ENCODE measurements at places on chromosomes 2 and 18.

DNA sequence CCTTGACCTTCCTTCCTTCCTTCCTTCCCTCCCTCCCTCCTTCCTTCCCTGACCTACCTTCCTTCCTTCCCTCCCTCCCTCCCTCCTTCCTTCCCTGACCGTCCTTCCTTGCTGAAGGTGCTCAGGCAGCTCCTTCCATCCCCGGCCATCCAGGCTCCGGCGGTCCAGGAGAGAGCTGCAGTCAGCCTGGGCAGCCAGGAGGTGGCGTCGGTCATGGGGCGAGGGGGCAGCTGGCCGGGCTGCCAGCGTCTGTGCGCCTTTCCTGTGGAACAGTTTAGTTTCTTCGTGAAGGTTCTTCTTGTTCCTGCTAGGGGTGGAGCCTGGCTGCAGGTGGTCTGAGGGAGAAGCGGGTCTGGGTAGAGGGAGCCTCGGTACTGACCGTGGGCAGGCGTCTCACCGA lies 15.7 kb downstream of the GPR35 start:
- DNase-seq = no peak

- DNase-seq = no peak
These were observed 64.8 kb downstream of the PDCL3 start for GRCh38 chr2:100627330-100628300.

GRCh38 chr2:118856330-118856977 lies 9.0 kb upstream of the EN1 start:
- DNase-seq = no peak

- no peak for DNase-seq
These were observed 209.8 kb upstream of the SPOPL start for GRCh38 chr2:138291805-138292204.

All from stimulated activated CD8-positive, alpha-beta memory T cell treated with anti-CD3 and anti-CD28 coated beads, Interleukin-2, amount 100 ng/mL, for 1 hour (primary cell).